ENCODE measurements at places on chromosomes 1 and 21. TPM values are rescaled to one million over a fixed set of nuclear protein-coding genes. Genes with fewer than 3 reads are reported as not detected.

The FOXJ3 gene
- total RNA-seq: 42.3 TPM

The PROK1 gene
- total RNA-seq: not detected

The ESPN gene
- total RNA-seq: 3.8 TPM

The CYP2J2 gene
- total RNA-seq: 24.1 TPM

The RGS16 gene
- total RNA-seq: 10.3 TPM

The YY1AP1 gene
- 168 TPM for total RNA-seq

The CFHR3 gene
- 0.51 TPM for total RNA-seq

The TBX19 gene
- 1.2 TPM for total RNA-seq

The SYNC gene
- 71.8 TPM for total RNA-seq

The PLPP3 gene
- total RNA-seq: 191 TPM

- no peak for DNase-seq
Observed at GRCh38 chr1:200755456-200755855, 16.8 kb downstream of the CAMSAP2 start.

DNA sequence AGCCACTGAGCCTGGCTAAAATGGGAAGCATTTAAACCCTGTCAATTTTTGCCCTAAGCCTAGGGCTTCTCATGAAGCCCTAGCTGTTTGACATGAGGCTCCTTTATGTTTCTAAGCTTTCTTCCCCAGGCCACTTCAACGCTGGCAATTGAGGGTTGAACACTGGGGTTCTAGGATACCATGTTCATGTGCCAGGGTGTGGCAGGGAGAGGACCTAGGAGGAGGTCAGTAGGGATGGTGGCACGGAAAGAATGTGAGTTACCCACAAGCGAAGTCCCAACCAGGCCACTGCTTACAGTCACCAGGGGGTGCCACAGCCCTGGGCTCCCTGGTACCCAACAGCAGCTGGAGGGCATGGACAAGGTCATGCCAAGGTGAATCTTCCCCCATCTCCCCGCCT, 90.8 kb upstream of the AJAP1 start:
- no peak for DNase-seq

DNA sequence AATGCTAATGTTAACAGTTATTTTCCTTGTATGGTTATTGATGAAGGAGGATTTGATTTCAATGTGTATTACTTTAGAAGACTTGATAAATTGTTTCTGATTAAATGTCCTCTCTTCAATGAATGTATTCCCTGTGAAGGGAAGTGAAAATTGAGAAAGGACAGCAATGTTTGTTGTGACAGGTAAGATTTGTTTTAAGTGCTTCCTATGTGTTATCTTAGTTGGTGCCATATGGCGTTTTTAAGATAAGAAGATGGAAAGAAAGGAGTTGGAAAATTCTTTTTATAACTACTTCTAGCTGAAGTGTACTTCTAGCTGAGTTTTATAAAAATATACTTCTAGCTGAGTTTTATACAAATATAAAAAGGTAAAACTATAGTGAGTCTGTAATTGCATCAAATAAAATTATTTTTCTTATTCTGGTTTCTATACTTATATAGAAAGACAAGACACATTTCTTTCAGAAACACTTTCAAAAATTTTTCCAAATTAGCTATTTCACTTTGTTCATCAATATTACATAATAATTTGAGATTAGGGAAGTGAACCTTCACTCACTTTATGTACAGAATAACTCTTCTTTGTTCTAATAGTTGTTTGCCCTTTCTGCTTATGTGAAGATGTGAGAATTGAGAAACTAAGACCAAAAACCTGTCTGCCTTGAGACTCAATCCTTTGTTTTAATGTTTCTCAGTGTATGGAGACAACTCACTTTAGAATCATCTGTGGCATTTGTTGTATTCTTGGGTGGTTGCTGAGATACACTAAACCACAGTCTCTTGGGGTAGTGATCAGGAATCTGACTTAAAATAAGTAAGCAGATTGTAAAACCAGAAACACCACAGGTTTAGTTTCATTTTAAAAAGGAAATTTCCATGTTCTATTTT, 382.9 kb upstream of the B3GALT2 start:
- no peak for DNase-seq

- peak; percentile 47 for DNase-seq
Observed at GRCh38 chr1:225880222-225880588, 2.0 kb downstream of the TMEM63A start.

DNA sequence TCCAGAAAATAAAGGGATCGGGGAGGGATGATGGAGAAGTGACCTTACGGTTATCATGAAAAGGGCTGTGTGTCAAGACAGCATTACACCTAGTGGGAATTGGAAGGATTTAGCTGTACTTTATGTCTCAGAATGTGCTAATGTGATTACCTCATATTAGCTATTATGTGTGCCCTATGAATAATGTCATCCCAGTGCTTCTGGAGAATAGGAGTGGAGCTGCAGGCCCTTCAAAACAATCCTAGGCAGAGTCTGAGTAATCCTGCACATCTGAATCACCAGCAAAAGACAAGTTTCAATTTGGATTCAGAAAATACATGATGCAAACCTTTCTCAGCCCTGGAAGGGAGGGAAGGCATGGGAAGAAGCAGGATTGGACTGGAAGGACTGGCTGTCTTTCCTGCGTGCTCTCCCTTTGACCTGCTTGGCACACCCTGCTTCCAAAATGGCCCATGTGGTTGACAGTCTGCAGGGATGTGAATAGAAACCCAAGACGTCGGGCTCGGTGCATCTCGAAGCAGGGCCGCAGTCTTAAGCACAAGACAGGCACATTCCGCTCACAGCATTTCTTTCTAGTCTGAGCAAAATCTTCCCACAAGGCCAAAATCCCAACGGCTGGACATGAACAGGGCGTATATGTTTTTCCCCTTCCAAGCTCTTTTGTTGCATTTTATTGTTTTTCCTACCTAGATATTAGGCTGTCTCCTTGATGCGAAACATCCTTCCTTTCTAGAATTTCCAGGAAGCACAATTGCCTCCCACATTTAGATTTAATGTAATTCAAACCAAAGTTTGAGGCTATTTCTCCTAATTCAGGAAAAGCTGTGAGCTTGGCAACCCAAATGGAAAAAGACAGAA, 54.3 kb upstream of the TARBP1 start:
- peak; percentile 88 for DNase-seq

DNA sequence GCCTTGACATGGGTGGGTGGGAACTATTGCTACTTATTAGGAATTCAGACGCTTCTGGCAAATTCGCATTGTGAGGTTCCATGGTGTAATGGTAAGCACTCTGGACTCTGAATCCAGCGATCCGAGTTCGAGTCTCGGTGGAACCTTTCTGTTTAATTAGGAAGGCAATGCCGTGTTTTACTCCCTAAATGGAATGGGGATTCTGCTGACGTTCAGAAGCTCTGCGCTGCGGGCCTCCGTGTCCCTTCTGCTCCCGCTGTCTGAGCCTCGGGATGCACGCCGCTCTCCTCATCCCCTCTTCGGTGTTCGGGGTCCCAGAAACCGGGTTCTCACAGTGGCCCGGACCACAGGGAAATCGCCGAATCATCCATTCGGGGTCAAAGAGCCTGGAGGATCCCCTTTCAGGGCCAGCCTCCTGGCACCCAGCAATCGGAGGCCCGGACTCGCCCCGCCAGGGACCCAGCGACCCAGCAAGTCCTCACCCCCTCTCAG, 280.3 kb downstream of the FAM72C start:
- no peak for DNase-seq

DNA sequence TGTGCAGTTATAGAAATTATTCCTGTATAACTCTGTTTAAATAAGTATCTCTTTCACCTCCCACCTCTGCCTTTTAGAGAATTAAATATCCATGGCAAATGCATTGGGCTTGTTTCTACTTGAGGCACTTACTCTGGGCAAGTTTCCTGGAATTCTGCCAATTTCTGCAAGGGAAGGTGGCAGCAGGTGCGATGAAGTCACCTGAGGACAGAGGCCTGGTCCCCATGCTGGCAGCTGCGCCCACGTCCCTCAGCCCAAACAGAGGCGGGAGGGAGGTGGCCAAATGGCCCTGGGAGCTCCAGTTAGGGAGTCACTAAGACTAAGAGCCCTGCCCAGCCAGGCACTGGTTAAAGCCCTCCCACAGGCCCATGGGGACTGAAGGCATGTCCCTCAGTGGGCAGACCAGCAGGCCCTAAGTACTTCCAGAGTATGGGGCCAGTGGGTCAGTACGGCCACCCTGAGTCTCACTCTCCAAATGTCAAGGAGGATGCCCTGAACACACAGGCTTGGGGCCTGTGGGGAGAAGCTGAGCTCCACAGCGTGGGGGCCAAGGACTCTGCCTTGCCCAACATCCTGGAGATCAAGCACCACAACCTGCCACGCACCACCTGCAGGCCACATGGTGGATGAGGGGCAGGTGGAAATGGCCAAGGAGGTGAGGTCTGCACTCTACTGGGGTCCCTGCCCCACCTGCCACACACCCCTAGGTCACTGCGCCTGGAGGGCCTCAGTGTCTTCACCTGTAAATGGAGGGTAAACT, 19.4 kb downstream of the ACOT7 start:
- DNase-seq: peak; percentile 67

DNA sequence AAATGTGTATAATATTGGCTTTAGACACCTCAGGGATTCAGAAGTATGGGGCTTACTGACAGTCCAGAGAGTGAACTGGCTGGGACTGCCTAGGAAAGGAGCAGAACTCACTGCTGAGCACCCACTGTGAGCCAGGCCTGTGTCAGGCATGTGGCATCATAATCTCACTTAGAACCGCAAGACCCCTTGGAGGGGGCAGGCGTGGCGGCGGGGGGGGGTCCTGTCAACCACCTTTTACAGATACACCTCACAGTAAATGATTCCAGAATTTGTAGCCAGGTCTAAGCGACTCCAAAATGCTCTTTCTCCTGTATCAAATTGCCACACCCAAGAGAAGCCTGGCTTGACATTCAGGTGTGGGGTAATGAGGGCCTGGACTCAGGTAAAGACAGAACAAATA, 235.5 kb downstream of the KCNH1 start:
- no peak for DNase-seq

DNA sequence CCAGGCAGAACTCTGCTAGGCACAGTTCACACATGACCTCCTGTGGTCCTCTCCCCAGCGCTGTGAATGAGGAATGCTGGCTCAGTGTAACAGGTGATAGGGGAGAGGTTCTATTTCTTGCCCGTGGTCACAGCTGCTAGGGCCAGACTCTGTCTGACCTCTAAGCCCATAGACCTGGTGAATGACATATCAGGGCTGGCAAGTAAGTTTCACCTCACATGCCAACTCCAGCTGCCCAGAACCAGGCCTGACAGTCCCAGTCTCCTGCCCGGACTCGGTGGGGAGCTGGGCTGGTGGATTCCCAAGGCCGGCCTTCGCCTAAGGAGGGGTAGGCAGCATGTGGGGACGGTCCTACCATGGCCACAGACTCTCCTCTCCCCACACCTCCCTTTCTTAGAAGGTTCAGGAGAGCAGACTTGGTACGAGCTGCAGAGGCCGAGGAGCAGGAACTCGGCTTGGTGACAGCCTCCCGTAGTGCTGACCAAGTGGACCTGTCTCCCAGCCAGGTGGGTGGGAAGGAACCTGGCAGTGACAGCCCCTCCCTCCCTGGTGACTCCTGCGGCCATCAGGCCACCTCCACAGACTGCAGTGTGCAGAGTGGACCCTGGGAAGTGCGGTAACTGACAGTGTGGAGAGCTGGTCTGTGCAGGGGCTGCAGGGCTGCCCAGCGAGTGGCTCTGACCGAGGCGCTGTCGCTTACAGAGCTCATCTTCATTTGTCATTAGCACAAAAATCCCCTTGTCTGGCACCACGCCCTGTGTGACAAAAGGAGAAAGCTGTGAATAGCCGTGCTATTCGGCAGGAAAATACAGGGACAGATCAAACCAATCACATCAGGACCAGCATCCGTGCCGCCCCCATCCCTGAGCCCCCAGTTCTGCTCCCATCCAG, 74.6 kb downstream of the SCCPDH start:
- peak; percentile 48 for DNase-seq

- DNase-seq: no peak
Observed at GRCh38 chr1:159077120-159077961, 775 bp upstream of the AIM2 start.

GRCh38 chr1:177246710-177247580, 76.2 kb downstream of the BRINP2 start:
- no peak for DNase-seq

DNA sequence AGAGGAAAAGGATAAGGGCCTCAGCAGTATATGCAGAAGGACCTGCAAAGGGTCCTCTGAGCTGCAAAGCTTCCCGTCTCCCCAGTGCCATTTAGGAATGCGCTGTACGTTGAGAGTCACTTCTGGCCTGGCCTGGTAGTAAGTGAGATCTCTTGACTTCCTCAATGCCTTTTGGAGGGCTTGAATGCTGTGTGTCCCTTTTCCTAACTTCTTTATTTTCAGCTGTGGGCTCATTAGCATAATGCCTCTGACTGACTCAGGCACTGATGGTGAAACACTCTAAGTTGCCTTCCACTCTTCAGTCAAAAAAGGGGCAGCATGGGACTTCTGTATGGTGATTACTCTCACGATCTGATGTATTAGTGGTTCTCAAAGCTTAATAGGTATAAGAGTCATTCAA, 49.9 kb downstream of the XCL1 start:
- DNase-seq: no peak

GRCh38 chr1:2904191-2904590, 102.7 kb upstream of the TTC34 start:
- no peak for DNase-seq

DNA sequence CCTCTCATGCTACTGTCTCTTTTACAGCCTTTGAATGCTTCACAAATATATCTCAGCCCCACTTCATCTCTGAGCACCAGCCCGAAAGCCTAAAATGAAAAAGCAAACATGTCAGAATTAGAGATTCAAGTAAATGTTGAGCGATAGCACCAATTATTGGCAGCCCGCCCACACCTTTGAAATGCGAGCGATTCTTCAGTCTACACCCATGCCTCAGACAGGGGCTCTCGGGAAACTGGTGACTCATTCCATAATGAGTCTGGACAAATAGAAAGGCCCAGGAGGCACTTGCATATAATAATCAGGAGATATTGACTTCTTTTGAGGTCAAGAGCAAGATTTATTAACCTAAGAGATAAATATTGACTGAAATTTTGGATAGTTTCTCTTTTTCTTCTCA, 487.3 kb upstream of the PTBP2 start:
- DNase-seq: peak; percentile 11

- no peak for DNase-seq
Observed at GRCh38 chr1:4962836-4963235, 308.4 kb downstream of the AJAP1 start.

DNA sequence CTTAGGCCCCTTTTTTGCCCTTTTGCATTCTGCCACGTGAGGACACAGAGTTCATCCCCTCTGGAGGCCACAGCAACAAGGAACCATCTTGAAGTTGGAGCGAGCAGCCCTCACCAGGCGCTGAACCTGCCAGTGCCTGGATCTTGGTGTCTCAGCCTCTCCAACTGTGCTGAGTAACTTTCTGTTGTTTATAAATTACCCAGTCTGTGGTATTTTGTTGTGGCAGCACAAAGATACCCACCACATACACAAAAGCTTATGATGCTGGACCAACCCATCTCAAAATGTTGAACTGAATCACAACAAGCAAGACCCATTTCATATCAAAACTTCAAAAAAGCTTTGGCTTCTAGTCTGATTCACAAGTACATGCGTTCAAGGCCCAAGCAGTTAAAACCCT, 649.9 kb downstream of the KIF26B start:
- no peak for DNase-seq

- DNase-seq: peak; percentile 43
Observed at GRCh38 chr1:41802532-41803501, 115.9 kb downstream of the HIVEP3 start.
